MM.1S (cell line): ENCODE measurements at places on chromosomes 6 and 20.

DNA sequence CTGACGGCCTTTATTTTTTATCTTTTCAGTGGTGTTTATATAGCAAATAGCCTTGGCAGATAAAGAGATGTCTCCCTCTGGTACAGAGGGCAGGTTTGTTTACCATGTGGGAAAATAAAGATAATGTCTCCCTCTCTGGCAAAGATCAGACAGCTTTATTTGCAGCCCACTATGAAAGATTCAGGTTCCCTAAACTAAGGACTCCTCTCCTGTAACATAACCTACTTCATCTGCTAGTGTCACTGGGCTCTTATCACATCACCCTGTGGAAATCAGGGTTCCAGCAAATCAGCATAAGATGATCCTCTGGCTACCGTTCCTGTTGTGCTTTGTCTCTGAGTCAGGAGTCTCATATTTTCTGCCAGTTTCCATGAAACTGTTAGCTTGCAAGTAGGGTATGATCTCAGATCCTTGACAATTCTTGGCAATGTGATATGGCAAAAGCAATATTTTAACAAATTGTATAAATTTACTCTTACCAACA lies 3.1 kb downstream of the FBXL4 start:
- DNase-seq, result no peak

GRCh38 chr20:17571153-17571527 lies 1.3 kb downstream of the DSTN start:
- DNase-seq, result peak; percentile 30

- no peak for DNase-seq
Observed at GRCh38 chr6:15515660-15516375, 147.0 kb downstream of the DTNBP1 start.

DNA sequence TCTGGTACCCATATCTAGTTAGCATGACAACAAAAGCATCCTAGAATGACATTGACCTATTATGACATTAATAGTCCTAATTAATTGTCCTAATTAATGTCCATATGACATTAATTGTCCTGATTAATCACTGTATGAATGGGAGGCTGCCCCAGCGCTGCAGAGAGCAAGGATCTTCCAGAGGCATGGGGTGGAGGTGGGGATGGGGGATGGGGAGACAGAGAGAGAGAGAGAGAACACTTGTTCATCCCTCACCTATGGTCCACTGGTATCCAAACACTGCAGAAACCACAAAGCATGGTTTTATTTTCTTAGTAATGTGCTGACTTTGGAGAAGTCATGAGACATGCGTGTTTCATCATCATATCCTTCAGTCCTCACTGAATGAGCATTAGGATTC lies 235.1 kb downstream of the FNDC1 start:
- no peak for DNase-seq

DNA sequence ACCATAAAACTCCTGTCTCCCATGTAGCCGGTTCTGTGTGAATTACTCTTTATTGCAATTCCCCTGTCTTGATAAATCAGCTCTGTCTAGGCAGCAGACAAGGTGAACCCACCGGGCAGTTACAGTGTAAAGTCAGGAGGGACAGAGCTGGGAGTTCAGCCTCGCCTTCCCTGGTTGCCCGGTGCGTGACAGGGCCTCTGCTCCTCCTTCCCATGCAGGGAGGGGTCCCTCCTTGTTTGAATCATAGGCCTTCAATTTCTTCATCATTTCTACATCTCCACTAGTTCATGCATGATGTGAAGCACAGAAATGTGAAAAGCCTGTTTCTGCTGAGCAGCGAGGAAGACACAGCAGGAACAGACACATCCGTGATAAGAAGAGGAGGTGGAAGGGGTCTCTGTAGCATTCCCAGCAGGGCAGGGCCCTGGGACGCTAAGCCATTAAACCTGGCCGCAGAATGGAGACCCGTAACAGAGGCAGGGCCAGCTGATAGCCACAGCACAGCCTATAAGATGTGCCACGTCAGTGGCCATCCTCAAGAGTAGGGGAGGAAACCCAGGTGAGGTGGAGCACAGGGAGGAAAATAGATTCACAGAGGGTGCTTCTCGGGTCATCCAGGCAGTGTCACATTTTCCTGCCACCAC lies 106.7 kb upstream of the CST7 start:
- DNase-seq, result peak; percentile 14
